Forelimb muscle (tissue), 1 donor: ENCODE measurements at places on chromosomes 2 and 18. TPM values are rescaled to one million over a fixed set of nuclear protein-coding genes. Genes with fewer than 3 reads are reported as not detected.

GPR17 gene
- polyA plus RNA-seq = 2.4 TPM

TTR gene
- polyA plus RNA-seq = not detected

DNA sequence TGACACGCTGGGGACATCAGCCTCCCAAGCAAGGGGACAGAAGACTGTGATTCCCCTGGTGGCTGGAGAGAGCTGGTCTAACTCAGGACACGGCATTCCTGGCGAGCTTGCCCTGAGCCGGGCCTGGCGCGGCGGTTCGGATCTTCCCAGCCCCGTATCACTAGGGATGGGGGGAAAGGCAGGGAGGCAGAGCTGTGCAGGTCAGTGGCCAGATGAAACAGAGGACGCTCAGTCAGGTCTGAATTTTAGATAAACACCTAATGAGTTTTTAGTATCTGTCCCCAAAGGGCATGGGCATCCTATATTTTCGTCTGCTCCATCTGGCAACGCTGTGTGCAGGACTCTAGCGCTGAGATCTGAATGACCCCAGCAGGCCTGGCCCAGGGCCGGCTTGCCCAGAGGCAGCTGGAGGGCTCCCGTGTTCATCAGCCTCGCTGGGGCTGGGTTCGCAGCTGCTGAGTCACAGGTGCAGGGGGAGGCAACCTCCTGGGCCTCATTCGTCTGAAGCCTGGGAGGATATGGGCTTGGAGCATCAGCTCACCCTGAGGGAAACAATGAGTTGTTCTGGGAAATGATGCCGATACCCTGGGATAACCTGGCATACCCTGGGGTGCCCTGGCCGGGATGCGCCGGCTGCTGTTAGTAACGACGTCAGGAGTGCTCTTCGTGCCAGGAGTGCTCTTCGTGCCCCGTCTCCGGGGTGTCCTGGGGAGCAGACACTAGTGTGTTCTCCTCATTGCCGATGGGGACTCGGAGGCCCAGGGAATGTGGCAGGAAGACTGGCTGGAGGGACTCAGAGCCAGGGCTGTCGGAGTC is 48.1 kb upstream of the HPCAL1 start:
- DNase-seq = no peak

DNA sequence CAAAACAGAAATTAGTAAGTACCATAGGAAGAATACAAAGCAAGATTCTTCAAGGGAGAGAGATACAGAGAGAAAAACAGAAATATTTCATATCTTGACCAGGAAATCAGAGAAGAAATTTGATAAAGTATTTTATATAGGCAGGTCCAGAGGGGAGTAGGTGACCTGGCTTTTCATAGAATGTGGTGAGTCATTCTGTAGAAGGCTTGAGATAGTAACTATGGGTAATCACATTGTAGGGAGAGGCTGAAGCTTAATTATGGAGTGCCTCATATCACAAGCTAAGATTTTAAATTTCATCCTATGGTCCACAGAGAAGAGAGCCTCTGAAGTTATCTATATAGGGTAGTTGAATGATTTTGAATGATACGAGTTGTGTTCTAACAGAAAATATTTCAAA is 195.0 kb upstream of the CYRIA start:
- DNase-seq = no peak

DNA sequence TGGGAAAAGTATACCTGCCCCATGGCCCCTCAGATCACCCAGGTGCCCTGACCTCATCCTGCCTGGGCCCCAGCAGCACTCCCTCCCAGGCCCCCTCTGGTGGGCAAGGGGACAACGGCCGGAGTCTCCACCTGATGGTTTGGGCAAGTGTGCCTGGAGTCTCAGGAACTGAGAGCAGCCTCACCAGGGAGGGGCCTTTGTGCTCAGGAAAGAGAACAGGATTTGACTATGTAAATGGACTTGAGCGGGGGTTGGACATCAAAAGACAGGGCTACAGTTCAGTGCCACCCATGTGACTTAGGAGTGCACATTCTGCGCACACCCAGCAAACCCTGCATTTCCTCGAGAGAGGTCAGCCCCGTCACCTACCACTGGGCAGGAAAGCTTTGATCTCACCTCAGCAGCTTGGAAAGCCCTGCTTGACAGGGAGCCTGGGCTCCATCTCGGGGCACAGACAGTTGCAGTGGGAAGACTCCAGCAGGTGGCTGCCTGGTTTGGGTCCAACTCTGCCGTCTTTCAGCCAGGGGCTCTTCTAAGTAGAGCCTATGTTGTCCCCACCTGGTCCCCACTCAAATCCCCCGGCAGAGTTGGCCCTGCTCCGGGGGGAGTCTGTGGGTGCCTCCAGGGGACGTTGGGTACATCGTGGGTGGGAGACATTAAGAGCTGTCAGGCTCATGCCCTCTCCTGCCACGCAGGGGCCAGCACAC is 3.3 kb downstream of the INPP5D start:
- DNase-seq = no peak
